ENCODE measurements at places on chromosomes 1 and 21. TPM values are rescaled to one million over a fixed set of nuclear protein-coding genes. Genes with fewer than 3 reads are reported as not detected.

- no peak for DNase-seq
These were observed 44.1 kb upstream of the ARHGEF16 start for GRCh38 chr1:3410142-3410925.

DNA sequence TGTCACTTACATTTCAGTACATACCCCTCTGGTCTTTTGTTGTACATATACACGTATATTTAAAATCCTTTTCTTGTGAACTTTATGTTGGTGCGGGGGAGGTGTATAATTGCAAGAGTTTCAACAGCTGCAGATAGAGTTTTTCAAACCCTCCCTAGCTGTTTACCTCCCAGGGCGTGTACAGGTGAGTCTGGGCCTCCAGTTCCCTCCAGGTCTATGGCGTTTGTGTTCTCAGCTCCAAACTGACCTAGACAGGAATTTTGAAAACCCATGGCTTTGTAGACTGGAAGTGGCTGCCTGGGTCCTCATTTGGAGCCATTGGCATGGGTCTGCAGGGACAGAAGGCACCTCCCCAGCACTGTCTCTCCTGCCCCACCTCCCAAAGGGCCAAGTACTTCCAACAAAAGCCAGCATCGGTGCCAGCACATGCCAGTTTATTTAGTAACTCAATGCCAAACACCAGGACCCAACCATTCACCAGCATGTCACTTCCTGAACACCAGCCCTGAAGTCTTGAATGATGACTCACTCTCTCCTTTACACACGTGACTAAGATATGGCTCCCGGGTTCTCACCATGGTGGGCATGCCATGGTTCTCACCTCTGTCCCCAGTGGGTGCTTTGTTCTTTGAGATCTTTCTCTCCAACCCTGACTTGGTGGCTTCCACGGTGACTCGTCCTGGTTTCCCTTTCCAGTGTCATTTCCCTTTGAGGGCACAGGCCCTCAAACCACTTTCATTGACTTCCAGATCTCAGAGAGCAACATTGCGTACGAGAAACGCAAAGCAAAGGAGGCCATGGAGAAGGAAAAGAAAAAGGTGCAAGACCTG is 57.3 kb upstream of the EFHD2 start:
- no peak for DNase-seq

DNA sequence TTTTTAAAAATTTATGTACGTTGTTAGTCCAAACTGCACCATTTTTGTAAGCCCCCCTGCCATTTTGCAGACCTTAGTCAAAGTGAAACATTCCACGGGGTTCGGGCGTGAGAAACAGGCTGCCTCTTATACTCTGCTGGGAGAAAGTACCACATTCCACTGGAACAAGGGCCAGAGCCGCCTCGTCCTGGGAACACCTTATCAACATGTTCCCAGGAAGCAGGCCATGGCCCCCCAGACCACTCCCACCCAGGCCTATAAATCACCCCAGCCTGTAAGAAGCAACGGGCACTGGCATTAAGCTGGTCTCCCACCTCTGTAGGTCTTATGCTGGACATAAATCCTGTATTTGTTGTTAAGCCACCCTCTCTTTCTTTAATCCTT is 854 bp upstream of the ZRANB2 start:
- DNase-seq = no peak

- DNase-seq = no peak
These were observed 342.5 kb downstream of the ADGRL2 start for GRCh38 chr1:82143108-82143833.

- no peak for DNase-seq
These were observed 8.9 kb upstream of the RALGPS2 start for GRCh38 chr1:178716111-178716510.

DNA sequence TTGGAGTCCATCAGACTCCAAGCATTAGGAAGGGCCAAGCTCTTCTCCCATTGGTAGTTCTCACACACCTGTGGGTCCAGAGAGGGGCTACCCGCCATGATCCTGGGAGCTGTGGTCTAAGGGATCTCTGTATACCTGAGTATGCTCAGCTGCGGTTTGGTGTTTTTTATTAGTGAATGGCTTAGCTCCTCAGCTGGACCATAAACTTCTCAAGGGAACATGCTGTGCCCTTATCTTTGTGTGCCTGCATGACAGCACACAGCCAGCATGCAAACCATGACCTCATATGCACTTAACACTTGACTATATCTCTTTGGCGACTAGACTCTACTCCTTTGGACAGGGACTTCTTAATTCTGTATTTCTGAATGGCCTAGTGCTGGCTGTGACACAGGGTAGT is 94.5 kb downstream of the CD58 start:
- no peak for DNase-seq

GRCh38 chr1:54163051-54163450 is 10.3 kb upstream of the CDCP2 start:
- DNase-seq = no peak

GRCh38 chr1:53550201-53550741 is 91.1 kb downstream of the DMRTB1 start:
- DNase-seq = no peak

- DNase-seq = no peak
These were observed 211.6 kb downstream of the LMX1A start for GRCh38 chr1:165144757-165145397.

DNA sequence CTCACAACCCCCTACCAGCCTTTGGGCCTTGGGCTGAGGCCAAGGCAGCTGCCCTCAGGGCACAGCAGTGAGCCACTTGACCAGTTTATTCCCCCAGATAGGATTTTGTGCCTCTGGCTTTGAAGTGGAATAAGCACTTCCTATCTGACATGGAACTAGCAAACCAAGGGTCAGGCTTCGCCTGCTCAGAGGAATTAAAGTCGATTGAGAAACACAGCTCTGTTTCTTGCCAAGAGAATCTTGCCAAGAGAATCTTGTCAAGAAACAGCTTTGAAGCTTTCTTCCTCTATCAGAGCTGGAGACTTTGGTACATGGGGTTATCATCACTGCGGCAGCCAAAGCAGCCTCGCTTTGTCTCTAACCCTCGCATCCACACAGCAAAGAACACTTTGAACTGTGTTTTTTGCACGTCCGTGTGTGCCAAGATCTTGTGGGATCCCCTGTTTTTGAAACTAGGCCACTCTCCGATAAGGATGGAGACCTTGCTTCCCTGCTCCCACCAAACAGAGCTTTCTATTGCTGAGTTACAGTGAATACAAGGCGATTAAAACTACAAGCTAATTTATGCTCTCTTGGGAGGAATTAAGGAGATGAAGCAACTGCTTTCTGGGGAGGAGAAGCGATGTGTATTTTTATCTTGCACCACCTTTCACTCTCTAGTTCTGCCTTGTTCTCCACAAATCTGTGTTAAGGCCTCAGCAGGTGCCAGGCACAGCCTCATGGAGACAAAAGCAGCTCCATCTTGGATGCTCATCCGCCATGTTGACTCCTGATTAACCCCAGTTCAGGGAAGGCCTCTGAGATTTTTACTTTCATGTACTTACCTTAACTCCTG is 67.3 kb downstream of the RHOU start:
- peak; percentile 29 for DNase-seq

- no peak for DNase-seq
These were observed 98.4 kb upstream of the SLC45A1 start for GRCh38 chr1:8219530-8219929.

GRCh38 chr1:119409731-119410130 is 5.2 kb upstream of the HSD3B2 start:
- no peak for DNase-seq

DNA sequence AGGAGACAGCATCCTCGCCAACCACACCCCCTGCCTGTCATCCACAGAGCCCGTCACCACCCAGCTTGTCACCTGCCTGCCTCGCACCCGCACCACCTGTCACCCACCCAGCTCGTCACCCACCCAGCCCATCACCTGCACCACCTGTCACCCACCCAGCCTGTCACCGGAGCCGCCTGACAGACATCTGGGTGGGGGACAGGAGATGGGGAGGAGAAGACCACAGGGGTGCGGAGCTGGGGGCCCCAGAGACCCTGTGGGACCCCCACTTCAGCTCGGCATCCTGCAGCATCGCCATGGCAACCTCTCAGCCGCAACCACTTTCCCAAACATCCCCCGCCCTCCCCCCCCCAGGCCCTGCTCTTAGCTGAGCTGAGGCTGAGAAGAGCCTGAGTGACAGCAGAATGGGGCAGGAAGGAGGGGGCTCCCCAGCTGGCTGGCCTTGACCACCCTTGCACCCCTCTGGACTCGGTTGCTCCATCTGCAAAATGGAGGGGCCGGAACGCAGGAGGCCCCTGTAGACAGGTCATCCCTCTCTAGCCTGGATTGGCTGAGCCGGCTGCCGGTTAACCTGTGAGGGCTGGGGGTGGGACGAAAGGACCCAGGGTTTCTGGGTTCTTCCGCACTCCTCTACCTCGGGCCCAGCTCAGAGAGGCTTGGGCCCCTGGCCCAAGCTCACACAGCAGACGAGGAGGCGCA is 11.6 kb downstream of the AHDC1 start:
- no peak for DNase-seq

DNA sequence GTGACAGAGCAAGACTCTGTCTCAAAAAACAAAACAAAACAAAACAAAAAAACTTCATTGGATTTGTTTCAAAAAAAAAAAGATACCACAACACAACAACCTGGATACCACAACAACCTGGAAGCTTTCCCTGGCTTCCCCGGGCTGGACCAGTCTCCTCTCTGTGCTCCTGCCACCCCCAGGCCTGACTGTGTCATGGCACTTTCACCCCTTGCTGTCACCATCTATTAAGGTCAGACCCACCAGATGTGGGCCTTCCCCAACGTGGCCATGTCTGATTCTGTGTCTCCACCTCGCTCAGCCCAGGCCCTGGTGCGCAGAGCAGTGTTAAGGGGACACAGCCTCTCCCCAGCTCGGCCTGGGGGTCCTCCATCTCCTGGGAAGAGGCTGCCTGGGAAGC is 28.3 kb upstream of the ACOT11 start:
- no peak for DNase-seq

- peak; percentile 28 for DNase-seq
These were observed 1.2 kb downstream of the ATP1B1 start for GRCh38 chr1:169107603-169108208.

- DNase-seq = no peak
These were observed 1.8 kb downstream of the ARPC5 start for GRCh38 chr1:183633676-183634343.

GRCh38 chr1:1917995-1918900 is 831 bp downstream of the TMEM52 start:
- no peak for DNase-seq

DNA sequence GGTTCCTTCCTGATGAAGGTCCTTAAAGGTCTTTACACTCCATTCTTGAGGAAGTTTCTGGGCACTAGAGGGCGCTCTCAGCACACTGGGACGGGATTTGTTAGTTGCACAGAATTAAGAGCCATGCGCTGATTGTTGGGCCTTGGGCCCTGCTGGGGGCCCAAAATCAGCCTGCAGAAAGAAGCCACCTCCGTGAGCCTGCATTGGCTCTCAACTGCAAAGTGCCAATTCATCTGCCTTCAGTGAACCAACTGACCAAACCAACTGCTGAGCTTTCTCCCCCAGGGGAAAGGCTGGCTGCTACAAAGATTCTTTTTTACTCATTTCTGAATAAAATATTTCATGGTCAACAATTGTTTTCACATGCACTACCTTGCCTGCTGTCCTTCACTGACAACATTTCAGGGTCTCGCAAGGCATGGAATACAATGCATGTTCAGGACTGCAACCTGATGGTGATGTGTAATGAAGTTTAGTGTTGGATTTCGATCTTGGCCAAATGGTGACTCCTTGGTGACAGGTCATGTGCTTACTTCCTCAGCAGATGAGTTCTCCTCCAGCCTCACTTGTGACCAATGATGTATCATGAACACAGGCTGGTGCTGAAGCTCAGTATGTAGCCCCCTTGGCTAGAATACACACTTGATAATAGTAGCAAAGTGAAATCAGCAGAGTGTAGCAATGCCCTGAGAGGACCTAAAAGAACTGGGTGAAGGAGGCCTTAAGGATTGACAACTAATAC is 45.7 kb upstream of the PRDX6 start:
- peak; percentile 90 for DNase-seq

DNA sequence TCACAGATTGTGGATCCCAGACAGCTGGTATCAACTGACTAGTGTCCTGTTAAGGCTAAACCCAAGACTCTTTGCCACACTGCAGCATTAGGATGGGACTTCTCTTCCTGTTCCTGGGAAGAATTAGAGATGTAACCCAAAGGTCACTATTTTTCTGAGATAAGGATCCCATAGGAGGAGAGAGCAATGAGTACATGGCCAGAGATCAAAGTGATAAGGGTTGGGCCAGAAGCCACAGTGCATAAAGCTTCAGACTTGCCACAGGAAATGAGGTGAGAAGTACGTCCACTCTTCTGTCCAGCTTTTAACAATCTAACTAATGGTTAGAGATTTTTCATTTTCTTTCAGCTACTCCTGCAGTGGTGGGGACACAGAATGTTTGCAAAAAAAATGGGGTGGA is at the start of gene HSD3B1:
TSS of gene HSD3B1 (plus strand) at position 270 of the 400 bp plus-strand sequence. CDS start 267 bp downstream, outside the sequence.
- no peak for DNase-seq

Gene RGS13
- 4.9 TPM for total RNA-seq

Gene PDXK
- total RNA-seq = 265 TPM

Gene GPR37L1
- total RNA-seq = under 0.01 TPM

Gene MCOLN3
- 5.7 TPM for total RNA-seq

Gene RGS8
- total RNA-seq = not detected

Gene TMCC2
- 3.2 TPM for total RNA-seq

Gene PCP4L1
- 4.9 TPM for total RNA-seq

Gene EFNA3
- total RNA-seq = 2.1 TPM

Gene TACSTD2
- 117 TPM for total RNA-seq

Gene KCNN3
- 2.7 TPM for total RNA-seq

Data from upper lobe of left lung (tissue), 6 donors.